Upper lobe of right lung (tissue), 1 donor: ENCODE measurements at places on chromosomes 5 and 9. TPM values are rescaled to one million over a fixed set of nuclear protein-coding genes. Genes with fewer than 3 reads are reported as not detected.
A peak's percentile ranks its signal among the peaks of the same experiment; 100 is the strongest.

The TAS2R1 gene
- total RNA-seq, result not detected

The AJM1 gene
- total RNA-seq, result 2.7 TPM

The DIPK1B gene
- total RNA-seq, result 17.7 TPM

The TYRP1 gene
- total RNA-seq, result 7.1 TPM

The PITX1 gene
- total RNA-seq, result not detected

- DNase-seq, result no peak
Measured at GRCh38 chr5:4156153-4156552, 560.5 kb downstream of the IRX1 start.

DNA sequence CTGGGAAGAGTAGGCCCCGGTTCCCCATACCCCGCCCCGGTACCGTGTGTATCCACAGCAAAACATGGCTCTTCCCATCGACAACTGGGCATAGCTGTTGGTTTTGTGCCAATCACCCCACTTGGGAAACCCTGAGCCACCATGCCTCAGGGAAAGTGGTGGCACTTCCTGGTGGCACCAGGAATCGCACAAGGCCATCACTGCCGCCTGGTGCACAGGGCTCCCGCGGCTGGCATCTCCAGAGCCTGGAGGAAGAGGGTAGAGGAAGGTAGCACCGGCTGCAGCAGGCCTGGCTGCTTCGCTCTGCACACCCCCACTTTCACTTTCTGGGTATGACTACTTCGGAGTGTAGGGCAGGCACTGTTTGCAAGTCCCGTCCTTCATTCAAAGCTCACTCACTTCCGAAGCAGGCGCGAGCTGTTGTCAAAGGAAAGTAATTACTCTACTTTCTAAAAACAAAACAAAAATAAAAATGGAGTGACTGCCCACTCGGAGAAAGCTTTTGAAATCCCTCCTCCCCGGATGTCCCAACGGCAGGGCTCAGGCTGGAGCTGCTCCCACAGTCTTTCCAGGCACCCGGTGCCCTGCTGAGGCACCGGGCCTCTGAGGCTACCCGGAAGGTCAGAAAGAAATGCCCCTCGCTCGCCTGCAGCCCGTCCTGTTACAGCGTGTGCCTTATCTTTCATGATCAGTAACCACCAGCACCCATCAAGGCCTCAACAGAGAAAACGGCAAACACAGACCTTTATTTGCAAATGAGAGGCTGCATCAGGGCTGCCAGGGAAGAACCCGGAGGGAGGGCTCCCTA is 2.0 kb downstream of the BRD3 start:
- DNase-seq, result peak; percentile 75

- DNase-seq, result no peak
Measured at GRCh38 chr5:159975462-159976019, 33.4 kb upstream of the TTC1 start.

DNA sequence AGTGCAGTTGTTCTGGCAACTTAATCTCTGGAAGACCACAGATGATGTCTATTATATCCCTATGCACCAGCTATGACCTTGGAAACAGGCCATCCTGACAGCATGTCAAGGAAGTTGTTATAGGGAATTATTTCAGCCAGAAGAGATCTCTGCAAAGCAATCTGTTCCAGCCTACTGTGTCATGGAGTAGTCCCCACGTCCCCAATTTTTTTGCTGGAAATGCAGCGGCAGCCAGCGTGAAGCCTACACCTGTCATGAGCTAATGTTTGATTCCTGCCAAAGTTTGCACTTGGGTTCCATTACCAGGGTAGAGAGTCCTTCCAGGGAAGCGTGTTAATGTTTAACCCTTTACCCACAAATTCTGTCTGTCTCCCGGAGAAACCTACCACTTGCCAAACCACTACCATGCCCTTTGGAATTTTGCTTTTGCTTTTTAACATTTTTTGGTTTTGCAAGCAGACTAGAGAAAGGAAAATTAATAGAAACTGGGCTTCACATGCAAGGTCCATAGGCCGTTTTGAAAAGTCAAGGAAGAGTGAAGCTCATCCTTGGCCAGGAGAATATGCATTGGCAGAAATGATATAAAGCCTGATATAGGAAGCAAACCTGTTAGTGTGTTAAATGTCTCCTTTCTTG is 174.9 kb upstream of the SPRY4 start:
- DNase-seq, result no peak

DNA sequence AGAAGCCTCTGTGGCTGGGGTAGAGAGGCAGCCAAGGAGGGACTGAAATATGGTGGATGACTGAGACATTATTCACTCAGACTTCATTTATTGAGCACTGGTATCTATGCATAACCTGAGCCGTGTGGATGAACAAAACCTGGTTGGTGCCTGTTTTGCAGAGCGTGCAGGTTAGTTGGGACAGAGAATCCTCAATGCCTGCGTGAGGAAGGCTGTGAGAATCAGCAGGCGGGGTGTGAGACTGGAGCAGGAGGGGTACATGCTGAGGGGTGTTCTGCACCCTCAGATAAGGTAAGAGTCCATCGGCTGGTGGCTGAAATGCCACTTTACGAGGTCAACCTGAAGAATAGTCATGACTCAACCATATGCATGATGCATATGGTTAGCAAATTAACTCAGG is 271.6 kb downstream of the MED10 start:
- no peak for DNase-seq

DNA sequence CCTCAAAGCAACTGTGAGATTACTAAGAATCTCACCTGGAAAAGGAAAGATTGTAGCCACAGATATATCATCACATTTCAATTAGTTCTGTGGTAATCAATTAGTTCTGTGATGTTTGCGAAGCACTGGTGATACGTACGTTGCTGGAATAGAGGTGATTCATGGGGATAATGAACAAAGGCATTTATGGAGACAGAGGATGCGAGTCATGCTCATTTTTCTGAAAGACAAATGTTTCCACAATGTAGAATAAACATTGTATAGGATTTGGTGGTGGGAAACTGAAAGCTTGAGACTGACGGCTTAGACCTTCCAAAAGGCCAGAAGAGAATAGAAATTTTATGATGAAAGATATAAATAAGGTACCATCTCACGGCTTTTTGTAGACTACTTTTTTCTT is 507.3 kb upstream of the TYRP1 start:
- no peak for DNase-seq

- no peak for DNase-seq
Measured at GRCh38 chr5:39675676-39676075, 250.9 kb upstream of the DAB2 start.

GRCh38 chr9:14379280-14379679 is 65.3 kb upstream of the NFIB start:
- no peak for DNase-seq

- DNase-seq, result no peak
Measured at GRCh38 chr5:68181039-68181599, 34.4 kb upstream of the PIK3R1 start.

GRCh38 chr5:76372323-76373054 is 30.6 kb upstream of the IQGAP2 start:
- no peak for DNase-seq

DNA sequence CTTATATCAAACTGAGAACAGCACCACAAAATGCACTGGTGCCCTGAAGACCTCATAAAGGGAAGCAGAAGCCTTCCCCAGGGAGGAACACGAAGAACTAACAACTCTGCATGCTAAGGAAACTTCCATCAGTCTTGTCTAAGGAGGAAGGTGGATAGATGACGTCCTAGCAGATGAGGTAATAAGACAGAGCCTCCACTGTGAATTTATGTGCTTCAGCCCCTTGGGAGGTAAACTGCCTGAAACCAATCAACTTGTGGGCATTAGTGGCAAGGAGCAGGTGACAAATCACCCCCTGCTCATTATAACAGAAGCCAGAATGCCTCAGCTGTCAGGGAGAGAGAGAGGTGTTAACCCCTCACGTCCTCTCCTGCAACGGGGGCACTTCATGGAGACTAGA is 48.9 kb upstream of the SPIN1 start:
- DNase-seq, result no peak
